ENCODE measurements at places on chromosomes 4 and X.

DNA sequence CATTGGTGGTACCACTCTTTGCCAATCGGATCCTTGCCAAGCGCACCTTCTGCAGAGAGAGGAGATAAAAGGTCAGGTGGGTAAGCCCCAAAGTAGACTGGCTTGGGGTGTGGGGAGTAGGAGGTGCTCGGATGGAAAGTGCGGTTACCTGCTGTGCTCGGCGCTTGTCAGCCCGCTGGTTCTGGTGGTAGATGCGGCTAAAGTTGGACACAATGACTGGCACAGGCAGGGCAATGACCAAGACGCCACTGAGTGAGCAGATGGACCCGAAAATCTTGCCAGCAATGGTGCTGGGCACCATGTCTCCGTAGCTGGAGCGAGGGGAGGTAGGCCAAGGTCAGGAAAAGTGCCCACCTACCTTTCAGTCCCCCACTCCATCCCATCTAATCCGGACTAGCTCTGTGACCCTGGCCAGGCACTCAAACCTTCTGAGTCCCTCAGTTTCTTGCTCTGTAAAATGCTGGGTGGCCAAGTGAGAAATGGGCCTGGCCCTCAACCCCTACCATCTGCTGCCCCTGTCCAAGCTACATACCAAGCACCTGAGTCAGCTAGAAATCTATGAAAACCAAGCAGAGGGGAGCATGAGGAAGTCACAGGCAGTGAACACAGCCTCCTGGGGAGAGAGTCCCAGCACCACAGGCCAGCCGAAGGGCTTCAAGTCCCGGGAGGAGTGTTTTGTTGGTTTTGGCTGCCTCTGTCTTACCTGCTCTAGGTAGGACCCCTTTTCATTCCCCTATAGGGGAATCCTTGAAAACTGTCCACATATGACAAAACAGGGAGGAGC lies 4.7 kb downstream of the KCND1 start:
- no peak for DNase-seq

DNA sequence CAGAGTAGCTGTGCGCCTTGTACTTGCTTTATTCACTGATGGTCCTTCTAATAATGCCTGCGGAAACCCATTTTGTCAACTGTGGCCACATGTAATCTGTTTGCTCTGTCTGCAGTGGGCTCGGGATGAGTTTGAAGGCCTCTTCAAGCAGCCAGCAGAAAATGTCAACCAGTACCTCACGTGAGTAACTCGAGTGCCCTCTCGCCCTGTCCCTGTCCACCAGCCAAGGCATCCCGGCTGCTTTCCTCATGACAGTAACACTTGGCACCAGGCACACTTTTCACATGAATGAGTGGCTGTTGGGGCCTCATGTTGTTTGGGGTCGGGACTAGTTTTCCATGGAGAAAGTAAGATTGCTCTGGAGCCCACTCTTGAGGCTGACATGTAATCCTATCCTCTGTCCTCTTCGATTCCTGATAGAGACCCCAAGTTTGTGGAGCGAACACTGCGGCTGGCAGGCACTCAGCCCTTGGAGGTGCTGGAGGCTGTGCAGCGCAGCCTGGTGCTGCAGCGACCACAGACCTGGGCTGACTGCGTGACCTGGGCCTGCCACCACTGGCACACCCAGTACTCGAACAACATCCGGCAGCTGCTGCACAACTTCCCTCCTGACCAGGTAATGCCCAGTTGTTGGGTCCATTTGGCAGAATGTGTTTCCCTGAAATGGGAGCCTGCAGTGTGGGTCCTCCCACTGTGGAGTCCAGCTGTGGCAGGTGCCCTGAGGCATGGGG lies 8.8 kb upstream of the CDK16 start:
- no peak for DNase-seq

DNA sequence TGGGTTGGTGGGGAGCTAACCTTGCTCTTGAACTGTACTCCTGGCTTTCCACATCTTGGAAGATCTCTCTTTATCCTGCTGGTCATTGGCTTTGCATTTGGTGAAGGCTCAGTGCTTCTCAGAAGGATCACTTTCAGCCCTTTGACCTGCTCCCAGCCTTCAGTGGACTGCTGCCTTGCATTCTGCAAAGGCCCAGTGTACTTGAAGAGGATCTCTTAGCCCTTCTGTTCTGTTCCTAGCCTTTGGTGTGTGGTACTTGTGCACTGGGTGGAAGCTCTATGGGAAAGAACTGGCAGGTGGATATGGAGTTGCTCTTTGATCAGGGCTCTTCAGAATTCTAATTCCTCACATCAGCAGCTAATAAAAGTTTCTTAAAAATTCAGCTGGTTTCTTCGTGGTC lies 46.5 kb downstream of the FGF2 start:
- no peak for DNase-seq

DNA sequence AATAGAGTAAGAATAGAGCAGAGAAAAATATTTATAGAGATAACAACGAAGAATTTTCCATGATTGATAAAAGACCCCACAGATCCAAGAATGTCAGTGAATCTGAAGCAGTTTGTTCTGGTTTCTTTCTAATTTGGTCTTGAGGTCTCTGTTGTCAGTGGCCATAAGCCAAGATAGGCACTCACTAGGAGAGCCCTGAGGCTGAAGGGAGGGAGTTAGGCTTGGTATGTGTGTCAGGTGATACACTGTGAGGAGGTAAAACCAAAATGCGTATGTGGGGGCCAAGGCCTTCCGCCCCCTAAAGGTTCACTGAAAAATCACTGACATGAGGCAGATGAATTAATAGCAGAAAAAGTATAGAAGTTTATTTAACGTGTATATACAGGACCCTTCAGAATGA lies 382.3 kb upstream of the HTR2C start:
- no peak for DNase-seq

GRCh38 chr4:18593297-18594002 lies 571.9 kb upstream of the LCORL start:
- peak; percentile 63 for DNase-seq

DNA sequence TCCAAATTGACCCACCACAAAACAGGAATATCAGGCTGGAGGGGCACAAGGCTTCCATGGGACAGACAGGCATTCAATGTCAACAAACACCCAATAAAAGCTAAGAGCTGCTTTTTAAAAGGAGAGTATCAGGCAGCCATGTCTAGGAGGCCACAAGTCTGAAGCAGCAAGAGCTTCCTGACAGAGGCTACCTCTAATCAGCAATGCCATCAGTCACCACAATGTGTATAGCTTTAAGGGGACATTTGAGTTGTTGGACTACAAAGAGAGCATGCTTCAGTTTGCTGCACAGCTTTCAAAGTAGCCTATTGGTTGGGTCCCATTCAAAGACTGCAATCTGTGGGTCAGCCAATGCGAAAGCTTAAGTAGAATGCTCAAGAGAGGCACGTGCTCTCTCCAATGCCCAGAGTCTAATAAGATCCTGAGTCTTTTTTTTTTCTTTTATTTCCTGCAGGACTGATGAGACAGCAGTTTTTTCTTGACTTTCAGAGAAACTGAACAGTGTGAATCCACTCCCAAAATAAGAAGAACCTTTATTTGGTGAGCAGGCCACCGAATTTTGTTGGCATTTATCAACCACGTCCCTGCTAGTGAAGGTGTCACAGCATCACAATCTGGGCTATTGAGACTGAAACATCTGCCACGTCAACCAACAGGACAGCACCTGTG lies 92.5 kb downstream of the FBXO8 start:
- no peak for DNase-seq

DNA sequence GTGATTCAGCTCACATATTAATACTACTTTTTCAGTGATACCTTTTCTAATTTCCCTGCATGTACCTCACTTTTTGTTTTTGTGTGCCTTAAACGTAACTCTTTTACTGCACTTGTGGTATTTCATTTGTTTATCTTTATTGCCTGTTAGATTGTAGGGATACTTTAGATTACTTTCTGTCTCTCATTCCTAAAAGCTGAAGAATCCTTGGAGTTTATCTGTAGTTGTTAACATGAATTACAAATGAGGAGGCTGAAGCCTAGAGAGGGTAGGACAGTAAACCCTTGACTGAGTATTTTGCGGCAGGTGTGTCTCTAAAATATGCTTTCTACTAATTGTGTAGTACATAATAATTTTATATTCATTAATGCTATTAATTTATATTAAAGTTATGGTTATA lies 34.9 kb downstream of the BMP2K start:
- DNase-seq = no peak
